IMR-90 (cell line): ENCODE measurements at places on chromosomes 16 and 17. TPM values are rescaled to one million over a fixed set of nuclear protein-coding genes. Genes with fewer than 3 reads are reported as not detected.

GRCh38 chr17:39923836-39924690, 3.3 kb downstream of the ORMDL3 start:
- peak; percentile 49 for DNase-seq

GRCh38 chr16:66332634-66333610, 33.6 kb upstream of the CDH5 start:
- DNase-seq, result no peak

DNA sequence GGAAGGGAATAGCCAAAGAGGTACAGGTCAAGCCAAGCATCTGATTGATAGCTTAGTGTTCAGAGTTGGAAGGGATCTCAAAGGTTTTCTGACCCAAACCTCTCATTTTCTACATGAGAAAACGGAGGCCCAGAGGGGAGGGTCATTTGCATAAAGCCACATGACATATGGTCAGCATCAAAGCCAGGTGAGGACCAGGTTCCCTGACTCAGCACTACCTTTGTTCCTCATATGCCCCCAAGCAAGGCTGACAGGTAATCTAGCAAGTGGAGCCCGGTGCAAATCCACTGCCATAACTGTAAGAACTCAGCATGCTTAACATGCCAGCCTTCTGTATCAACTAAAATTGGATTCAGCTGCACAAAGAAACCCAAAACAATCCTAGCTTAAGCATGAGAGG, 28.2 kb upstream of the CCL1 start:
- no peak for DNase-seq

GRCh38 chr16:648071-648780, 939 bp upstream of the WDR90 start:
- DNase-seq, result no peak

DNA sequence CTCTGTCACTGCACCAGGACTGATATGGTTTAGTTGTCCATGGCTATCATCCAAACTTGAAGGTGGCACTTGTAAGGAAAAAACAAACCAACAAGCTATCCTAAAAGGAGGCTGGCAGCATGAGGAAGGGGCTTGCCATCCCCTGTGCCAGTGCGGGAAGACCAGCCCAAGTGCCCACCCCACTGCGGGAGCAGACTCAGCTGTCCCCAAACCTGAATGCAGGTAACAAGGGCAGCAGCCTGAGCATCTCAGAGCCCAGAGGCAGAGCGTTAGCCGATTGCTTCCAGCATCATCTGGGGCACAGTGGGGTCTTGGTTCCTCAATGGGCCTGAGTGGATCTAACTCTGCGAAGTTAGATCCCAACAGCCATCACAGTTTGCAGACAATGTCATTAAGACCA, 29.2 kb upstream of the C16orf78 start:
- no peak for DNase-seq

- no peak for DNase-seq
Observed at GRCh38 chr17:38587947-38588787, 17.6 kb downstream of the SRCIN1 start.

GRCh38 chr17:68298601-68299000, 7.3 kb downstream of the ARSG start:
- no peak for DNase-seq

GRCh38 chr17:50100480-50100883, 5.3 kb downstream of the PDK2 start:
- no peak for DNase-seq

The FLYWCH1 gene
- total RNA-seq, result 14.3 and 16.1 TPM in 2 replicates

The TK1 gene
- 109 and 219 TPM in 2 replicates for total RNA-seq

The SIAH1 gene
- total RNA-seq, result 16.9 and 17.7 TPM in 2 replicates

The CAMTA2 gene
- 1.4 TPM in 2 replicates for total RNA-seq

The CIITA gene
- total RNA-seq, result not detected in 2 replicates
